ENCODE measurements at places on chromosomes 13 and 19.

DNA sequence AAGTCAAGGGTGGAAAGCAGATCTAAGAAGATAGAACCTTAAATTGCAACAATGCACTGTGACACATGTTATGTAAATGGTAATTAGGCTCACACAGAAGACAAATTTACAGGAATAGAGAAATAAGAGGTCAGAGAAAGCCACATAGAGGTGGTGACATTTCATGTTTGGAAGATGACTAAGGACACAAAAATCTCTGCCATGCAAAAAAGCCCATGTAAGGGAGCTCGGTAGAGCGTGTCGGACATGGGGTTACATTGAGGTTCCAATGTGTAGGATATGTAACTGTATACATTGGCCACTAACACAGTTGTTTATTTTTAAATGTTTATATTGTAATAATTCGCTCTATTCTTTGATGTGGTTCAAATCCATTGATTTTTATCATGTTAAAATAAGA, 33.7 kb downstream of the SUGT1 start:
- no peak for DNase-seq

DNA sequence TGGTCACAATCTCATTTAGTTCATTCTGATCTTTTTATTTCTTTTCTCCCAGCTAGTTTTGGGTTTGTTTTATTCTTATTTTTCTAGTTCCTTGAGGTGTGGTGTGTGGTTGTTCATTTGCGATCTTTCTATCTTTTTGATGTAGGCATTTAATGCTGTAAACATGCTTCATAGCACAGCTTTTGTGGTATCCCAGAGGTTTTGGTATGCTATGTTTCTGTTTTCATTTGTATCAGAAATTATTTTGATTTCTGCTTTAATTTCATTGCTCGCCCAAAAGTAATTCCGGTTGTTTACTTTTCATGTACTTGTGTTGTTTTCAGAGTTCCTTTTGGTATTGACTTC, 12.6 kb downstream of the DNAJC3 start:
- no peak for DNase-seq

GRCh38 chr13:39107561-39107960, 69.3 kb downstream of the NHLRC3 start:
- no peak for DNase-seq

DNA sequence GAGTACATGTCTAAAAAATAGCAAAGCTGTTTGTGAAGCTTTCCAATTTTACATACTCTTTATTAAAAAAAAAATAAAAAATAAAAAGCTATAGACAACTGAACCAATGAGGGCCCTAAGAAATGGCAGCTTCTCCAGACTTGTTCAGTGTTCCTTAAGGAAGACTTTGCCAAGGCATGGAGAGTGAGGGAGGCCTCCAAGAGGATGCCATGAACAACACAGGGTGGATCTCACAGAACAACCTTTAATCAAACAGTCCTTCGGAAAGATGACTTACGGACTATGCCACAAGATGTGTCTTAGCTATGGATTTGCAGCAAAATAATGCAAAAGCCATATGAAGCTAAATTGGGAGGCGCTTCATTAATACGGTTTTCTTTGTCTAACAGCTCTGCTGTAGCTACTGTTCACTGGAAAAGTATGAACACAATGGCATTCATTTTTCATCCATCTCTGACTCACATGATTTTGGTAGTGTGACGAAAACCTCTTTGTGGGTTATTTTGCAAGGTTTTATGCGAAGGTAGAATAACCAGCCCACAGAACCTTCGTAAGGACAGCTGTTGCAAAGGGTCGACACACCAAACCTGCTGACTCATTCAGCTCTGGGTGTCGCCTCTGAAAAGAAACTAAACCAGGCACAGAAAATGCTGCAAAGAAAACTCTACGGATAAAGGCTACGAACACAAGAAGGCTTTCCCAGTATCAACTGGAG, 27.7 kb downstream of the EFNB2 start:
- no peak for DNase-seq

DNA sequence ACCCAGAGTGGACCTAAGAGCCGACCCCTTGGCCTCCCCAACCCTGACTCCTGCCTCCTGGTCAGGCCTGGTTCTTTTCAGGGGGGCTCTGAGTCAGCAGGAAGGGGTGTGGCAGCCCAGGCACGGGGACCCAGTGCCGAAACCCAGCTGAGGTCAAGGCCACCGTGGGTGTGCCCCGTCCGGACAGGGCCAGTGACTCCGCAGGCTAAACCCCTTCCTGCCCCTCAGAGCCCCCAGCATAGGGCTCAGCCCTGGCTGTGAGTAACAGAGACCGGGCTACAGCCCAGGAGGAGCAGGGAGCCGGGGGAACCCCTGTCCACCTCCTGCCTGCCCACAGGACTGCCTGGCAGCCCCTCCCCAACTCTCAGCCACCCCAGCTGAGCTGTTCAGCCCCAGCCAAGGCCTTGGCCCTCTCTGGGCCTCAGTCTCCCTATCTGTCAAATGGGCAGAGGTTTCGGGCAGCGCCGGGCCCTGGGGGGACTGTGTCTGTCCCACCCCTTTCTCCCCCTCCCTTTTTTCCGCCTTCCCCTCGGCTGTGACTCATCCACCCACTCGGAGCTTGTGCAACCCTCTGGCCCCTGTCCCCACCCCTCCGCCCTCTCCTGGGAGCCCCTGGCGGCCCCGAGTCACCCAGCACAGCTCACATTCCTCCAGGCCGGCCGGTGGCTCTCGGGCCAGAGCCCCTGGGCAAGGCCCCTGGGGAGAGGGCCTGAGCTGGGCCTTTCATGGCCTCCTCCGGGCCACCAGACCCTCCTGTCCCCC, 8.6 kb downstream of the ZBTB7A start:
- peak; percentile 90 for DNase-seq

DNA sequence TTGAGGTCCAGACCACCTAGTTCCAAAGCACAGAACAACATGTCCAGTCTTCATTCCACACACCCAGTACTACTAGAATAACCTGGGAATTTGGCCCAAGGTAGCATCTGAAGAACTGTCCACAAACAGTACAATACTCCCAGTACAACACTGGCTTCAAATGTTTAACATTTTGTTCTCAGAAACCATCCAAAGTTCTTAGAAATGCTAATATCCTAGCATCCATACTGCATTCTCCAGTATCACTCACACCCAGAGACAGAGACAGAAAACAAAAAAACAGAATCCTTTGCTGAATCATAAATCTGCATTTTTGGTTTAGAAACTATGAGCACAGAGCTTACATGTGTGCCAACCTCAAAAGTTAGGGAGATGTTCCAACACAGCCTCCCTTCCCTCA, 490.8 kb downstream of the FOXO1 start:
- no peak for DNase-seq

DNA sequence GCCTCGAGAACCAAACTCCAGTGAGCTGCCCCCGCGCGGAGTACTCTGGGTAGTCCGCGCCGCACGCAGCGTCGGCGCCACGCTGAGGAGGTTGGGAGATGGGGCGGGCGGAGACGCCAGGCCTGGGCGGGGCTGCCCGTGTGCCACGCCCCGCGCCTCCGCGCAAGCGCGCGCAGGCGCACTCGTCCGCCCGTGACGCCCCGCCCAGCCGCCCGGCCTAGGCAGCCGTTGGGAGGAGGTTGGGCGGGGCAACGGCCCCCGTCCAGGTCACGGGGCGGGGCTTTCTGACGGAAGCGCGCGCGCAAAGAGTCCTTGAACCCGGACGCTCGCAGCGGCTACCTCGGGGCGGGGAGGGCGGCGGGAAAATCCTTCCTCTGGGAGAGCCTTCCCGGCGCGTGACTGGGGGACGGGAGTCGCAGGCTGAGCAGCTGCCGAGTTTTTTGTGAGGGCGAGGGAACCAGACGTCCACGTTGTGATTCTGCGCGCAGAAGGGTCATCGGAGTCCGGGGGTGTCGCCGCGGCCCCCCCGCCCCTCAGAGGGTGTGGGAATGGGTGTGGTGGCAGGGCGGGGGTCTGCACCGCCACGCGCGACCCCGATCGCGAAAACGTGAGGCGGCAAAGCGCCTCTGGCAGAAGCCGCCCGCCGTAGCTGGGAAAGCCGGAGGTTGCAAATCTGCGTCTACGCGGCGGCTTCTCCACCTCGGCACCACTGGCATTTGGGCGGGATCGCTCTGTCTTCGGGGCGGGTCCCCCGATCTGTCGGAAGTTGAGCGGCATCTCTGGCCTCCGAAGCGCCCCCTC, at the start of gene MED26:
TSS of gene MED26 (minus strand) at position 22 of the 801 bp plus-strand sequence. CDS start 261 bp downstream, outside the sequence.
- DNase-seq: peak; percentile 99

DNA sequence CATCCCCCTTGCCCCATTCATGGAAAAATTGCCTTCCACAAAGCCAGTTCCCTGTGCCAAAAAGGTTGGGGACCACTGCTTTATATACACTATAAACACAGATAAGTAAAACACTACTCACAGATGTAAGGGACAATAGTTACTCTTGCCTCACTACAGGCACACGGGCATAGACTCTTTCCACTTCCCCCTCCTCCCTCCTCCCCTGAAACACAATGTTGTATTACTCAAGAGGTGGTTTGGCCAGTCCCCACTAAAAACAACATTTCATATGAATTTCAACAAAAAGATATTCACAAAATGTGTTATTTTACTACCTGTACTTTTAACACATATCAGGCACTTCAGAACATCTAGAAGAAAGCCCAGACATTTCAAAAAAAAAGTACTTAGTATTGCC, 45.1 kb downstream of the EPSTI1 start:
- DNase-seq: no peak

DNA sequence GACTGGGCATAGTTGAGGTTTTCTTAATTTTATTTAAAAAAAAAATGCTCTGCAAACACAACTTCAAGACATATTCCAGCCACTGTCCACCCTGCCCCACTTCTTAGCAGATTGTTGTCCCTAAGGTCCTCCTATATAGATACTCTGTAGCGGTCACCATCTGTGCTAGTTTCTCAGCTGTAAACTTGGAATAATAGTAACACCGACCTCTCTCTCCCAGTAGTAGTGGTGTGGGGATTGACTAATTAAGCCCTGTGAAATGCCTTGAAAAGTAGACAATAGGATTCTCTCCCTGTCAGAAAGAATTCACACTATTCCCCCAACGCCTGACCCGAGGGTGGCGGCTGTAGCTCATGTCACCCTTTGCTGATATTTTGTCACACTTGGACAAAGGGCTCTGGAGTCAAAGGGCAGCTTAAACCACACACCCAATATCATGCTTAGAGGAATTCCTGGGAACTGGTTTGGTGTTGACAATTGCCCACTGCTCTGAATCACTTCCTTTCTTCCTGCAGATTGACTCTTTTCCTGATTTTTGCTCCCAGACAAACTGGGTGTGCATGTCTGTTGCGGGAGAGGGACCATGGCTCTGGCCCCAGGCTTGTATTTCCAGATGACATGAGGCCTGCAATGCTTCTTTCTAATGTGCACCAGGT, 9.2 kb upstream of the SERP2 start:
- DNase-seq: no peak

- DNase-seq: no peak
These were observed 246.2 kb upstream of the SLC10A2 start for GRCh38 chr13:103312467-103312866.

- no peak for DNase-seq
These were observed 2.4 kb upstream of the ACTL9 start for GRCh38 chr19:8700956-8701355.

DNA sequence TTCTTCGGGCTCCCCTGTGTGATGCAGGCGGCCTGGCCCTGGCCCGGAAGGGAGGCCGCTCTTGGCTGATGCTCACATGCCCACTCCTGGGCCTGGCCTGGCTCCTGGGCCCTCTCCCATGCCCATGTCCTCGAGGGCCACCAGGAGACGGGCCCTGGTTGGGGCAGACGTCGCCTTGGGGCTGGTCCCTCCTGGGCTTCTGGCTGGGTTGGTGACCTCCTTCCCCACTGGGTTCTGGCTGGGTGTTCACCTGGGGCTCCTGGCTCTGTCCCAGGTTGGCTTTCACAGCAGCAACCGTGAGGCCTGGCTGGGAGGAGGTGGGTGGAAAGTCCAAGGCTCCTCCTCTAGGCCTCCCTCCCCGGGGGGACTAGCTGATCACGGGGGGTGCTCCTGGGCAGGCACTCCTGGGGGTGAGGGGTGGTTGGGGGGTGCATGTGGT, 15.5 kb upstream of the SLC7A10 start:
- DNase-seq: no peak

GRCh38 chr19:30442674-30443073, 70.5 kb downstream of the ZNF536 start:
- DNase-seq: no peak

DNA sequence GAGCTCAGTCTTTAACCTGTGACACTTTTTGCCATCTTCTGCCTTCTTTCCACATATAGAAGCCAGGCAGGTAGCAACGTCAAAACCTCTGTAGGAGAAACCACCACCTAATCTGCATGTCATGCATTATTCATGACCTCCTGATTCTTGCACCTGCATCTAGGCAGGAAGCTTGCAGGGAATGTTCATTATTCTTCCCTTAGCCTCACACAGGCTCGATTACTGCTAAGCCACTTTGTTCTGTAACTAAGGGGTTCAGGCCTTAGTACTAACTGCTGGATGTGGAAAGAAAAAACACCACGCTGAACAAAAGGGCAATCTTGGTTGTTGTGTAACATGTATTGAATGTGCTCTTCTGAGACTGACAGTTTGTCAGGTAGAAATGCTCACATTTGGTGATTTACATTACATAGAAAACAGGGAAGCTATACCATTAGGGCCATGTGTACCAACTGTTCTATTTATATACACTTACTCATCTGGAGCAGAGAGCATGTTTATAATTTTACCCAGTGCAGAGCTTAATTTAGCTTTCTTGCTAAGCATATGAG, 366.9 kb downstream of the KLF12 start:
- DNase-seq: no peak

DNA sequence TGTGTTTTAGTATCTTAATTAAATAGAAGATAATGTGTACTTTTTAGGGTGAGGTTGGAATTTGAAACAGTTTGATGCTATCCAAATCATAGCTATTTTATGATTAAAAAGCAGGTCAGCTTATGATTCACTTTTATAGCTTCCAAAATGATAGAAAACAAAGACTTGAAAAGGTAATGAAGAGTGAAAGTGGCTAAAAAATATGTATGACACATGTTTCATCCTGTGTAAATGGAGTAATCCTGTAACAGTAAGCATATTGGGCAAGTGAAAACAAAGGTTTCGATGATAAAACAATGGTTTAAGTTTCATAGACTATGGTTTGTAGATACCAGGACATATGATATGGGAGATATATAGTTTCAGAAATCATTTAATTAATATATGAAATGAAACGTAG, 456.2 kb downstream of the PCDH20 start:
- no peak for DNase-seq

DNA sequence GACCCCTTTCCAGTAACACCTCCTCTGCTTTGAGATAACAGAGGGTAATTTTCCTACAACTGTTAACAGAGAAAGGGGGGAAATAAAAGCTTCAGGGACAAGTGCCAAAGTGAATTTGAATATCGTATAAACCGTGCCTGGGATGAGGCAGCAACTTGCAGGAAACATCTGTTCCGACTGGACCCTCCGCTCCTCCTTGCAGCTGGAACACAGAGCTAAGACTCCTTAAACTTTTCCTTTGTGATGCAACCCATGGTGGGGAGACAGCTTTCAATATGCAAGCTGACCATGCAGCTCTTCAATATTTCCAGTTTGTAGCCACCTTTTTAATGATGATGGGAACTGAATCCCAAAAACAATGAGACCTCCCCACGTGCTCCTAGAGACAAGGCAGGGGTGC, 432.6 kb downstream of the ZNF536 start:
- DNase-seq: no peak

GRCh38 chr13:78239714-78240113, 321.1 kb upstream of the EDNRB start:
- no peak for DNase-seq
